ENCODE measurements at places on chromosomes 5 and 9. TPM values are rescaled to one million over a fixed set of nuclear protein-coding genes. Genes with fewer than 3 reads are reported as not detected.

GRCh38 chr5:117680426-117680825 is 1105.8 kb upstream of the SEMA6A start:
- DNase-seq, result no peak

DNA sequence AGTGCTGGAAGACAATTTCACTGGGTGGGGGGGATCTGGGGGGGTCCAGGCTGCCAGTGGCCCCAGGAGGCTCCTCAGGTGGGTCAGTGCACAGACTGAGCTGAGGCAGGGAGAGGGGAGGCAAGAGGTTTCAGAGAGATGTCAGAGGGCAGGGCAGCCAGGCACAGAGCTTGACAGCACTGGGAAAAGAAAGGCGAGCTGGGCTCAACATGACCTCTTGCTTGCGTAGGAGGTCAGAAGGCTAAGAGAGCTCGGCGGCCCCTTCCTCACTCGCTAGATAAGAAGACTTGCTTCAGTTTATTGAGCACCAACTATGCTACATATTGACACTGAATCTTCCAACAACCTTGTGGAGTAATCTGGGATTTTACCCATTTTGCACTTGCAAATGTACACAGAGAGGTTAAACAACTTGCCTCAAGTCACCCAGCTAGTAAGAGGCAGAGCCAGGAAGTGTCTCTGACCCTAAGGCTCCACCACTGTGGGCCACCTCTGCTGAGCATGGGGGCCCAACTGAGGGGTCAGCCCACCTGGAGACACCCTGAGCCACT is 3.5 kb downstream of the PDLIM7 start:
- no peak for DNase-seq

DNA sequence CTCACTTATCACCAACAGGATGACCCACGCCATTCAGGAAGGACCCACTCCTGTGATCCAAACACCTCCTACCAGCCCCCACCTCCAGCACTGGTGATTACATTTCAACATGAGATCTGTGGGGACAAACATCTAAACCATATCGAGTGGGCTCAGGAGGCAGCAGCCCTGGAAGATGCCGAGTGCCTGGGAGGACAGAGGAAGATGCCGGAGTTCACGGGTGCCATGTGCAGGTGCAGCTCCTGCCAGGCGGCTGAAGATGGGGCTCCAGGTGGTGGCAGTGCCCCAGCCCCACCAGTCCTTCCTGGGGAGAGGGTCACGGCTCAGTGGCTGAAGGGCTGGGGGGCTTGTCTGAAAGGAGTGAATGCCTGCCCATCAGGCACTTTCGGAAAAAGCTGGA is 6.1 kb upstream of the CEP72 start:
- no peak for DNase-seq

- no peak for DNase-seq
These were observed 47.8 kb upstream of the NR5A1 start for GRCh38 chr9:124555043-124555442.

- DNase-seq, result no peak
These were observed 19.3 kb downstream of the GAPVD1 start for GRCh38 chr9:125280945-125281344.

GRCh38 chr5:1890296-1890695 is 7.6 kb upstream of the IRX4 start:
- DNase-seq, result no peak

GRCh38 chr5:151622367-151623088 is 31.4 kb upstream of the FAT2 start:
- no peak for DNase-seq

DNA sequence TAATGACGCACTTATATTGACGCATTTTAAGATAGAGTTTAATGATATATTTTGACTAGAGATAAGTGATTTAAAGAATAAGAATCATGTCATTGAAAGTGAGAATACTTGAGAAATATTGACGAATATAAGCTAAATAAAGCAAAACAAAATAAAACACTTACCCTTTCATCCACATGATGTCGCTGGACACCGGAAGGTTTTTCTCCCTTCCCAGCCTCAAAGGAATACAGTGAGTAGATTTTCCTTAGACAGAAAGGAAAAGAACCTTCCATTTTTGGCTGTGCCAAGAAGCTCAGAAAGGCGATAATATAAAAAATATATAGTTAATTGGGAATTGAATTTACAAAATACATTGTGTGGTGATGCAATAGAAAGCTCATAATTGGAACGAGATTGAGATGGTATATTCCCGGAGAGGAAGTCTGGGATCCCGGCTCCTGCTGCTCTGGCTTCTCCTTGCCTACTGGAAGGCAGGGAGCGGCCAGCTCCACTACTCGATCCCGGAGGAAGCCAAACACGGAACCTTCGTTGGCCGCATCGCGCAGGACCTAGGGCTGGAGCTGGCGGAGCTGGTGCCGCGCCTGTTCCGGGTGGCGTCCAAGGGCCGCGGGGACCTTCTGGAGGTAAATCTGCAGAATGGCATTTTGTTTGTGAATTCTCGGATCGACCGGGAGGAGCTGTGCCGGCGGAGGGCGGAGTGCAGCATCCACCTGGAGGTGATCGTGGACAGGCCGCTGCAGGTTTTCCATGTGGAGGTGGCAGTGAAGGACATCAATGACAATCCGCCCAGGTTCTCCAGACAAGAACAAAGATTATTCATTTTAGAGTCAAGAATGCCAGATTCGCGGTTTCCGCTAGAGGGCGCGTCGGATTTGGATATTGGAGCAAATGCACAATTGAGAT is at the start of gene PCDHA5:
Gene PCDHA5, plus strand, starts transcription at position 239 of the 906 bp plus-strand sequence.
- DNase-seq, result no peak

- DNase-seq, result no peak
These were observed 168.7 kb downstream of the XRCC4 start for GRCh38 chr5:83246071-83246470.

DNA sequence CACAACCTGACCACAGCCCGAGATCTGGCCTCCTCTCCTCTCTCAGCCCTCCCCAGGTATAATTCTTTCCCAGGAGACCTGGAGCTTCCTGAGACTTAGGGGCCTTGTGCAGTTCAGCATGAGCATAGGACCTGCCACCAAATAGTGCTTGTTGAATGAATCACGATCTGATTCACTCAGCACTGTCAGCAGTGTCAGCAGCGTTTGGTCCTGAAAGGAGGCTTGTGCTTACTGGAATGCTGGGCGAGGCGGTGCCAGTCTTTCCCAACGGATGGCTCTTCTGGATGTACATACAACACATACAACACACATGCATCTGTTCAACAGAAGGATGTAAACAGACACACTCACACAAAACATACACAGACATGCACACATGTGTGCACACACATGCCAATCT is 173.3 kb downstream of the COL23A1 start:
- no peak for DNase-seq

DNA sequence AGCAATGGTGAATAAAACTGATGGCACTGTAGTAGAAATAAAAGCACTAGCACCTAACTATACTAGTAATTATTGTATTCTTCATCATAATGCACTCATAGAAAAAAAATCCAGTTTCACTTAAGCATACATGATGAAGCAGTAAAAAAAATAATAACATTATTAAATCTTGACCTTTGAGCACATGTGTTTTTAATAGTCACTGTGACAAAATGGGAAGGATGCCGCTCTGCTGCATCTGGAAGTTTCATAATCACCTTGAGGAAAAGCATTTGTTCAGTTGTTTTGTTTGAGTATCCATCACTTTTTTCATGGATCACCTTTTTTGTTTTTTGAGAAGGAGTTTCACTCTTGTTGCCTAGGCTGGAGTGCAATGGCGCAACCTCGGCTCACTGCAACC is 13.2 kb downstream of the OR2K2 start:
- DNase-seq, result no peak

The RASGRF2 gene
- total RNA-seq, result 13.4 TPM

The PTGER4 gene
- total RNA-seq, result 56.9 TPM

The BNC2 gene
- not detected for total RNA-seq
